NCI-H1092 (cell line): ENCODE measurements at places on chromosomes 6 and 20.

DNA sequence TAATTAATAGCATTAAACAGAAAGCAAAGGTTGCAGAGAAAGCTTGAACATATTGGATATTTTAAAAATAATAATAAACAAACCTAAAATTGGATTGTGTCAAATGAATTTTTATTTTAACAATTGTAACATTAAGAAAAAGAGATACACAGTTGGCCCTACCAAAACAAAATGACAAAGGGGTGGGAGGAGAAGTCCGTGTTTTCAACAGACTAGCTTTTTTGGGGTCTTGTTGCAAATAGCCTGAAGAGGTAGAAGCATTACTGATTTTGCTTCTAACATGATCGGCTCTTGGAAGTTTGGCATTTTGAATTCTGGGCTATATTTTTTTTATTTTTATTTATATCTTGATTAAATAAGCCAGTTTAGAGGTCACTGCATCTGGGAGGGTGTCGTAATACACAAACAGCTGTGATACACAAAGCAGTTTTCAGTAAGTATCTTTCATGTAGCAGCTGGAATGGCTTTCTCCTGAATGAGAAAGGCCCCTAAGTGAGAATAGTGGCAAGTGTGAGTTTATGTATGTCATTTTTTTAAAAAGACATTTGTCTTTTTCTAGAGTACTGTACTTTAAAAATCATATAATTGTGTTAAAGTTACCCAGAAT, 85.5 kb upstream of the ZNF217 start:
- DNase-seq = no peak

DNA sequence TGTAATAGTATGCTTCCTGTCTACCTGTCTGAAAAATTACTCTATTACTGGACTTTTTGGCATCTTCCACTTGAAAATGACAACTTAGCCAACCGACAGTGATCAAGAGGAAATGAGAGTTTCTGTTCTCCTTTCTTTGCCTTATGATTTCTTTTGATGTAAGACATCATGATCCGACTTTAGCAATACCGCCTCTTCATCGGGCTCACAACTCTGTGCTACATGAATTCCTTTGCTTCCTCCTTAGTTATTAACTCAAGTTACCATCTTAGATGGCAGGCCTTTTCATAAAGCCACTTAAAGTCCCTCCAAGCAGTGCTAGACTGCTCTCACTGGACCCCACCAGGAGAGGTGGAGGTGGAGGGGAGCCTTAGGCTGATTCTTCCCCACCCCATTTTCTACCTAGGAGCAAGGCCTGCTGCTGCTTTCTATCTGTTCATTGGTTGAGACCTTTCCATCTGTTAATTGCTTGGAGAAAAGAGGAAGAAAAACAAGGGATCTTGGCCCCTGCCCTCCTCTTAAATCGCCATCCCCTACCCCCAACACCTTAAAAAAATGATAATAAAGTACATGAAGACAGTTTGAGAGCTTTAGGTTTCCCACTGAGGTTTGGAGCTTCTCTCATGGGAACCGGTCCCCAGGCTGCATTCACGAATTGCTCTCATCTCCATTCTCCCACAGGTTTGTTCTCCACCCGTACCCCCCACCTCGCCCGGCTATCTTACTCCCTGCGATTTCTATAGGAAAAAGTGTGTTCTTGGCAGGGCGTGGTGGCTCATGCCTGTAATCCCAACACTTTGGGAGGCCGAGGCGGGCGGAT, 21.6 kb upstream of the MCM3 start:
- no peak for DNase-seq

DNA sequence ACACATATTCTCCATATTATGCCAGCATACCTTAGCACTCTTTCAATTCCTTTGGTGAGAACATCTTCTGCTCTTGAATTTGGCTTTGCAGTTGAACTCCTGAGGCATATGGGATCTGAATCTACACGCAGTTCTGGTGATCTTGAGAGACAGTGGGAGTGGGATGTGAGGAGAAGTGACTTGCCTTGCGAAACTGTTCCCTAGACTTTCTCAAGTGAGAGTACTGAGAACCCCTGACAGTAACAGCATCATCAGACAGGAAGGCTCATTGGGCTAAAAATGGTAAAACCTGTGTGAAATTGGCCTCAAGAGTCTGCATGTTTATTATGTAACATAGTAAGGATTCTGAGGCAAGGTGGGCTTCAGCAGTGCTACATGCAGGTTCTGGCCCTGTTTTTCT, 49.1 kb upstream of the CEP85L start:
- no peak for DNase-seq

DNA sequence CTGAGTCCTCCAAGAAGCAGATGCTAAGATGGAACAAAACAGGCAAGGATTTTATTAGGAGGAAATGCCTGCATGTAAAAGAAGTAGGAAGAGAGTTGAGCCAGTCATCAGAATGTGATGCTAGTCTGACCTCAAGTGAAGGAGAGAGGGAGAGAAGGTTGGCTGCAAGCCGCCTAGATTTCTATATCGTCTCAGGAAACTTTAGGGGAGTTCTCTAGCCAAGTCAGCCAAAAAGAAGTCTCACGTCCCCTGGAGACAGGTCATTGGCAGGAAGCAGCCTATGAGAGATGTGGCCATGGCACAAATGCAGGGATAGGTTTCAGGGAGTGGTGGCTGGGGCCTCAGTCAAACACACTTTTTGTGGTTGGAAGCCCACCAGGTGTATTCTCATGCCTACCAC, 378.0 kb downstream of the CD109 start:
- DNase-seq = no peak

GRCh38 chr6:116060572-116061283, at the start of gene FRK:
TSS of gene FRK (minus strand) at chr6:116060891. CDS start at chr6:116060311, 580 bp downstream.
- no peak for DNase-seq

DNA sequence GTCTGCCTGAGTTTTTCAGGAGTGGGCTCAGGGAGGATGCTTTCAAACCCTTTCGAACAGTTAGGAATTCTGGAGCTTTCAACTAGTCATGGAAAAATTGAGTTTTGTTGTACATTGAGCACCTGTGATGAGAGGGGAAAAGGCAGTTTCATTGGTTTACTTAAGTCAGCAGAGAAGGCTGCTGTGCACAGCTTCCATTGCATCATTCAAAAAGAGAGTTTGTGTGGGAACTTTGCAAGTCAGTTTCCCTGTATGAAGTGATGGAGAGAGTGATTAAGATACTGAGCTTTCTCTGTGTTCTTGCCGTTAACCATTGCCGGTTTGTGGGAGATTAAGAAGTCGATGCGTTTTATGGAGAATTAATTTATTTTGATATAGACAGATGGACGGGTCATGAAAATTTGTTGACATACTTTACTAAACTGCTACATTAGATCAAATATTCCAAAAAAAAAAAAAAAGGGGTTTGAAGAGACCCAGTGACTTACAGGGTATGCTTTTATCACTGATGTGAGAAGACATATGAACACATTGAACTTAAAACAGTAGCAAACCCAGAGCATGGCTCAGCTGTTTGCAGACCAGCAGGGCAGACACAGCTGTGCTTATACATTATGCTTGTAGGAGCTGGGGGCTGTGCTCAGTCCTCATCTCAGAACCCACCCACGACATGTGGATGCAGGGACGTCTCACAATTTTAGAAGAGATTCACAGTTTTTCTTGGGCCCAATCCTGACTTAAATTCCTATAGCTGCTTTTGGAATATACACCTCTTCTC, 234.1 kb downstream of the SOX4 start:
- DNase-seq = no peak

DNA sequence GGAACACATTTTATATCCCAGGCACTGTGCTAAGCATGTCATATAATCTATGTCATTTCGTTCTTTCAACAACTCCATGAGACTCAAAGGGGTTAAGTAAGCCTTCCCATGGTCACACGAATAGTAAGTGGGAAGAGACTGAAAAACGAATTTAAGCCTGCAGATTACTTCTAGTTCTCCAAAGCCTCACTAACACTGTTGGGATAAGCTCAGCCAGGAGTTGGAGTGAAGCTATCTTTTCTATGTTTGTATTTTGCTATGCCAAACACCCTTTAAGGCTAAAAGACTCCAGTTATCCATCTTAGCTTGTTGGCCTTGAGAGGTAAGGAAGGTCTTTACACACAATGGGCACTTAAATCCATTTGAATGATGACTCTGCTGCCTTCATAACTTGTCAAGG, 148.1 kb upstream of the UST start:
- no peak for DNase-seq

DNA sequence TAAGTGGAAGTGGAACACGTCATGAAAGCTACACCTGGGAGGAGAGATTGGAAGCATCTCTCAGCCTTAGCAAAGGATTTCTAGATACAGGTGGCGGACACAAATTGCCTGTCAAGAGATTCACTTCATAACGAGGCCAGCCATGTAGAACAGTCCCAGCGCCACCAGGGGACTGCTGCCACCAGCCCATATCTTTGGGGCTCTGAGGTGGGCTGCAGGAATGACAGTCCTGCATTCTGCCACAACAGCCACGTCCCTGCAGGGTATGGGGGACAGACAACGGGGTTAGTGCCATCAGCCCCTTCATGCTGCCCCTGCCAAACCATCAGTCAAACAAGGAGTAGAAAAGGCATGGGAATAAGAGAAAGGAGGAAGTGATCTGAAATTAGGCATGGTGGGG, 81.2 kb upstream of the SASH1 start:
- no peak for DNase-seq

DNA sequence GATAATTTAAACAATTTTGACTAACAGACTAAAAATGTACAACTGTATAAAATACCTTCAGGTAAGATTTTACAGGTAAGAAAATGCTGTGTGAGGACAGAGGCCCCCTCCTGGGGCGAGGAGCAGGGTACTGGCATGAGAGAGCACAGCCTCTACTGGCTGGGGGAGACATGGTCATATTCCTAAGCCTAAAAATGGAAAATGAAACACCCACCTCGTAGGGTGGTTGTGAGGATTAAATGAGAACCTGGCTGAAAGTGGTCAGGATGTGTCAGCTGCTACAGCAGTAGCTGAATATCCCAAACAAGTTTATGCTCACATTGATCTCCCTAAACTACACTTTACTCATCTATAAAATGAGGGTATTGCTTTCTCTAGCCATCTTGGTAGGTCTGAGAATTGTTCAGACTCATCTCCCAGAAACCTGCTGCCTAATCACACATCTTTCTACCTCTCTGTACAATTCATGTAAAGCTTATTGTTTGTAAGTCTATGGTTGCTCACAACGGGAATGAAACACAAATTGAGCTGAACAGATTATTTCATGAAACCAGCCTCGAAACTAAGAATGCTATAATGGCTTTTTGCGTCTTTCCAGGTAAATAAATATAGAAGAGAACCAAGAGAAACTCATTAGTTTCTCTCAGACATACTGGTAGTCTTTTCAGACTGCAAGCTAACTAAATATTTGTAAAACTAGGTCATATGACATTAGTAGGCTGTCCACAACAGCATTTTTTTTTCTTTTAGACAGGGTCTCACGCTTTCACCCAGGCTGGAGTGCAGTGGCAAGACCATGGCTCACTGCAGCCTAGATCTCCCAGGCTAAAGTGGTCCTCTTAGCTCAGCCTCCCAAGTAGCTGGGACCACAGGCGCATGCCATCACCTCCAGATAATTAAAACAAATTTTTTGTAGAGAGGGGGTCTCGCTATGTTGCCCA, 69.6 kb downstream of the POPDC3 start:
- no peak for DNase-seq

GRCh38 chr6:80165143-80165542, 58.7 kb downstream of the BCKDHB start:
- DNase-seq = no peak

GRCh38 chr6:146543940-146544615, 445 bp downstream of the RAB32 start:
- DNase-seq = no peak

DNA sequence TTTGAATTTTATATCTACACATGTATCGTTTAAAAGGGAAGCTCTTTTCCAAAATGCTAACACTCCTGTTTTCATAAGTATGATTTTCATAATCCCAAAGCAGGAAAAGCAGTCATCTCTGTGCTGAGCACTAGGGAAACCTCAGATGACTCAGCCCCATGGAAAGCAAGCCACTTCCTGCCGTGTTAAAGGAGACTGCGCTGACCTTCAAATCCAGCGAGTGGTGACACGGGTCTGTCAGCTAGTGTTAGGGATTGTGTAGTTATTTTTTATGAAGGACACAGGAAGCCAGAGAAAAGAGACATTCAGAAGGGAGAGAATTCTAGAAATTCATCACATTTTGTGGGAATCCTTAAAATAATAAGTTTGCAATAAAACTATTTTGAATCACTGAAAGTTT, 57.0 kb upstream of the CD93 start:
- DNase-seq = no peak

DNA sequence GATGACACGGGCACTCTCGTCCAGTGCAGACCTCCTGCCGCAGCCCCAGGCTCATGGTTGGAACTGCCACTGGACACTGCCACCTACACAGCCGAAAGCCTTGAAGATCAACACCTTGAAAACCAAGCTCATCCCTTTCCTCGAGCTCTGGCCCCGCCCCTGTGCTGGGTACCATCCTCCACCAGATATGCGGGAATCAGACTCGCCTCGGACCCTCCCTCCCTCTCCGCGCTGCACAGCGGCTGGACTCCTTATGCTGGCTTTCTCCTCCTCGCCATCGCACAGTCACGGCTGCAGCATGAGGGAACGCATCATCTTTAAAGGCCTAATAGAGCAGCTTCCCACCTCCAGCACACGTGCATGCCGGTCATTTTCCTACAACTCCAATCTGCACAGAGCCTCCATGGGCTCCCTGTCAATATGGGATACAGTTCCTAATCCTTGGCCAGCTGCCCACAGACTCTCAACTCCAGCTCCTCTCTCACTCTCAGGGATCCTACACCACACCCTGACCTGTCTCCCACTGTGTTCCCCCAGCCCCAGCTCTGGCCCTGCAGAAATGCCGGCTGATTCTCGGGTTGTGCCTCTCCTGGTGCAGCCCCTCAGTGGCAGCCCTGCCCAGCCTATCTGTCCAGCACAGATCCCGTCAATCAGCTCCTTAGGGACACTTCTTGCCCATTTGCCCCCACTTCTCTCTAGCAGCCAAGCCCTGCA, 23.2 kb downstream of the TXNDC5 start:
- no peak for DNase-seq

- no peak for DNase-seq
These were observed 771.4 kb upstream of the DEFB115 start for GRCh38 chr20:30486103-30486478.

GRCh38 chr6:38209371-38210260, 390.1 kb downstream of the ZFAND3 start:
- no peak for DNase-seq

GRCh38 chr20:58399926-58400325, 10.9 kb downstream of the VAPB start:
- no peak for DNase-seq

DNA sequence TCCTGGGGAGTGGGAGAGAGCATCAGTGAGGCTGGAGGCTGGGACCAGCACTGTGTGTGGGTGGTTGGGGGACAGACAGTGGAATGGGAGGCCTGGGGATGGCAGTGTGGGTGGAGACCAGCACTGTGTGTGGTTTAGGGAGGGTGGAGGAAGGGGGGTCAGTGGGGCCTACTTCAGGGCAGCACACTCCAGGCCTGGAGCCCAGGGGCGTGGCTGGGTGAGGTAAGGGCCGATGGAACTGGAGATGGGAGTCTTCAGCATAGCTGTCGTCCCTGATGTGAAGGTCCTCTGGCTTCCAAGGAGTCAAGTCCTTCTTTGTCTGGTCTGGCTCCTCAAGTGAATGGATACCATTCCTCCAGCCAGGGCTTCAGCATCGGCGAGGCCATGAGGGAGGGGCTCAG, 18.6 kb downstream of the KCNK17 start:
- DNase-seq = no peak
